Kidney capillary endothelial cell (primary cell): ENCODE measurements at places on chromosomes 2 and 18.
A peak's percentile ranks its signal among the peaks of the same experiment; 100 is the strongest.

DNA sequence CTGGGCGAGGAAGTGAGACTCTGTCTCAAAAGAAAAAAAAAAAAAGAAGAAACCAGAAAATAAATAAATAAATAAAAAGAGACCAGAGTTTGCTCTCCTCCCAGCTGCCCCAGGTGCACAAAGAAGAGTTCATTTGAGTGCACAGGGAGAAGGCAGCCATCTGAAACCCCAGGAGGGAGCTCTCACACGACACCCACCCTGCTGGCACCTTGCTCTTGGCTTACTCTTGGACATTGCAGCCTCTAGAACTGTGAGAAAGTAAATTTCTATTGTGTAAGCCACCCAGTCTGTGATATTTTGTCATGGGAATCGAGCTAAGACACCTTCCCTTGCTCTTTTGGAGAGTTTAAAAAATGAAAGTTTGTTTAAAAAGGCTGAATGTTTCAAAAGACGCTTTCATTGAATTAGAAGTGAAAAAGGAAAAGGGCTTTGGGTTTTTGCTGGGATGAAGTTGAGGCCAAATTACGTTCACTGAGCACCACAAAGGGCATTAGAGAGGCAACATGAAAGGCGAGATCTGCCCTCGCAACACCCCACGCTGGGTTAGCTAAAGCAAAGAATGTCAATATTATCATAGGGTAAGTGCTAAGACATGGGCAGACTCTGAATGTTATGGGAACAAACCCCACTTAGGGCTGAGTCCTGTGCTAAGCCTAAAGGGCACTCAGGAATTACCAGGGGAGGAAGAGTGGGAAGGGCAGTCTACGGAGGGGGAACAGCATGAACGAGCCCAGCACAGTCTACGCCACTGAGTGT lies 128.9 kb upstream of the RIOK3 start:
- no peak for DNase-seq

- DNase-seq: no peak
These were observed 291.0 kb upstream of the SOX11 start for GRCh38 chr2:5401115-5401657.

DNA sequence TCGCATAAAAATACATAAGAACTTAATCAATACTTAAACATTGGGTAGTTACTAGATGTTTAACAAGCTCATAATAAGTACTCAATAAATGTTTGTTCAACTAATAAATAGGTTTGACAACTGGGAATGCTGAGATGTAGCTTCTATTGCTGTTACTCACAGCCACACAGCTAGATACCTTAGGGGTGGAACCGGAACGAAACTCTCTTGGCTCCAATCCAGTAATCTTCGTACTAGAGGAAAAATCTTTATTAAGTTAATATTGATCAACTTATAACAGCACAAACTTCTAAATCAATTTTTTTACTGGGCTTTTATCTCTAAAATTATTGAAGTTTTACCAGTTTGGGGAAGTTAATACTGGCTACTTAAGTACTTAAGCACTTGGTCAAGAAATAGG lies 247.8 kb downstream of the PAX3 start:
- no peak for DNase-seq

DNA sequence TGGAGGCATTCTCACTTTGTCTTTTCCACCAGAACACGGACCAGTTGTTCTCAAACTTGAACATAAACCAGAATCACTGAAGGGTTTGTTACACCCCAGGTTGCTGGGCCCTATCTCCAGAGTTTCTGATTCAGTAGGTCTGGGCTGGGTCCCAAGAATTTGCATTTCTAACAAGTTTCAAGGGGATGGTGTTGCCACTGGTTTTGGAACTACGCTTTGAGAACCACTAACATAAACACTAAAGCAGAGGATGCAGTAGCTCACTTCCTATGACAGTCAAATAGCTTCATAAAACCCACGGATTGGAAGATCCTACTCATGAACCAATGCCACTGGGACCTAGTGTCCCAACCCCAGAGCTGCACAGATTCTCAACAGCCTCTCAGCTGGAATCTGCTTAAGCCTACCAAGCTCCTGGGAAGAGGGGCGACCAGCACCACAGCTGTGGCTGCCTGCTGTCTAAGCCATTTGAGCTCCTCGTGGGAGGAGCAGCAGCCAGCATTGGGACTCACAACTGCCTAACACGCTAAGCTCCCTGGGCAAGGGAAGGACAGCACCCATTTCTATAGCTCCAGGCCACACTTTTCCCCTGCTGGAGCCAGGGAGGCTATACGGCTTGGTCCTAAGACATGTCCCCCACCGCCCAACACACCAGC lies 62.5 kb downstream of the C1D start:
- no peak for DNase-seq

GRCh38 chr2:88707003-88707402 lies 15.5 kb downstream of the RPIA start:
- DNase-seq: no peak

DNA sequence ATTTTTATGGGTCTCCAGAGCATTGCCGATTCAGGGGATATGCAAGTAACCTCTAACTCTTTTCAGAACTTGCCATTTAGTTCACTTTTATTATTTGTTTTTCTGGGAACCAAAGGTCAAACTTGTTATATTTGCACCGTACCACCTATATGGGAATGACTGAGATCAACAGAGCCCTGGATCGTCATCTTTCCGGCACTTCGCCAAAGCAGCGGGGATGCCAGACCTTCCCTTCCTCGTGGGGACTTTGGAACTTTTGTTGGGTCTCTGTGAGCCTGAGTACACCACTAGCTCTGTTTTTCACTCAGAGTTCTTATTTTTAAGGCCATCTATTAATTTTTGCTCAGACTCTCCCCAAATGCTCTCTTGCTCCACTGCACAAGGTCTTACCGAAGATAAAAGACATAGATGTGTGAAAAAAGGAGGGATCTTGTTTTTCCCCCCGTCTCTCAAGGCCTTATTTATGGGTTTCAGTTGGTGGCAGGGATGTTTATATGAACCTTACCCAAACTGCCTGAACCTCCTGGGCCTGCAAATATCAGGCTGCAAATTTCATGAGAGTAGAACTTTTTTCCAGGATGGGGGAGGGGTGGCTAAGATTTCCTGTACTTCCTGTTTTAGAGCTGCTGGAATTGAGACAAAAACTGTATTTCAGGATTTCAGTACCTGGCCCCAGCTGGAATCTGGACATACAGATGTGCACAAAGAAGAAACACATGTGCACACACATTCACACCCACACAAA lies 350.3 kb downstream of the HRH4 start:
- no peak for DNase-seq

GRCh38 chr2:120514521-120514920 lies 168.6 kb downstream of the INHBB start:
- no peak for DNase-seq

DNA sequence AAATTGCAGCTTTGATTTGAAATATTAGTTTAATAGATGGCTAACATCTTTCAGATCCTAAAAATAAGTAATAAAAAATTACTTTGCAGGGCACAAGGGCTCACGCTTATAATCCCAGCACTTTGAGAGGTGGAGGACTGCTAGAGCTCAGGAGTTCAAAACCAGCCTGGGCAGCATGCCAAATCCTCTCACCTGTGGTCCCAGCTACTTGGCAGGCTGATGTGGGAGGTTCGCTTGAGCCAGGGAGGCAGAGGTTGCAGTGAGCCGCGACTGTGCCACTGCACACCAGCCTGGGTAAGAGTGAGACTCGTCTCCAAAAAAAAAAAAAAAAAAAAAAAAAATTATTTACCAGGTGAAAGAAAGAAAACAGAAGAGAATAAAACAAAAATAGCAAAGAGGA lies 449.8 kb downstream of the NRXN1 start:
- no peak for DNase-seq

DNA sequence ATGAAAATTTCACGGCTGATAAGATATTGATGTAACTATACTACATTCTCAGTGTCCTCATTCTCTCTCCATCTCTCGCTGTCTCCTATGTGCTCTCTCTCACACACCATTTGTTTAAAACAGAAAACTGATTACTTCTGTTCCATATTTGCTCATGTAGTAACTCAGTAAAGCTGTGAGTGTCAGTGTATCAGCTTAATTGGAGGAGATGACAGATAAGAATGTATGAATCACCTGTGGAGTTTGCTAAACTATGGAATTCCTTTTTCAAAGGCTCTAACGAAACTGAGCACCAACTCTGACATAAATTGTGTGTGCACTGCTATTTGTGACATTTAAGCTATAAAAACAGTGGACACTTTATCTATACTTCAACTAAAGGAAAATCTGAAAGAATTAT lies 1080.0 kb downstream of the DSC3 start:
- DNase-seq: no peak

DNA sequence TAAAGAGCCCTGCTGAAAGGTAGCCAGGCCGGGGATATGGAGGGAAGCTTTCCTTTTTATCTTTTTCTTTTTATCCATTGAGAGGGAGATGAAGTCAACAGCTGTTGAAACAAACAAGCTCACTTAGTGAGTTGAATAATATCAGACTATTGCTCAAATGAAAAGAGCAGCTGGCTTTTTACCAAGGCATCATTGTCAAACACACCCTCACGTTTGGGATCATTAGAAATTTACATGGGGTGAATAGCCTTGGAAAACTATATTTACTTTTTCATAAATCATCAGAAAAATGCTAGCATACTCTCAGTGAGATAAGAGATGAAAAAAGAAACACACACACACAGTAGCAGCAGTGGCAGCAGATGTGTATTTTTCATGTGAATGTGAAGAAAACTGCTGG lies 71.5 kb upstream of the HNMT start:
- no peak for DNase-seq

- no peak for DNase-seq
These were observed 56.9 kb upstream of the PELI1 start for GRCh38 chr2:64201151-64201550.

- no peak for DNase-seq
These were observed 150.5 kb downstream of the VAPA start for GRCh38 chr18:10064267-10064666.

GRCh38 chr2:73259276-73259675 lies 25.0 kb downstream of the FBXO41 start:
- no peak for DNase-seq

DNA sequence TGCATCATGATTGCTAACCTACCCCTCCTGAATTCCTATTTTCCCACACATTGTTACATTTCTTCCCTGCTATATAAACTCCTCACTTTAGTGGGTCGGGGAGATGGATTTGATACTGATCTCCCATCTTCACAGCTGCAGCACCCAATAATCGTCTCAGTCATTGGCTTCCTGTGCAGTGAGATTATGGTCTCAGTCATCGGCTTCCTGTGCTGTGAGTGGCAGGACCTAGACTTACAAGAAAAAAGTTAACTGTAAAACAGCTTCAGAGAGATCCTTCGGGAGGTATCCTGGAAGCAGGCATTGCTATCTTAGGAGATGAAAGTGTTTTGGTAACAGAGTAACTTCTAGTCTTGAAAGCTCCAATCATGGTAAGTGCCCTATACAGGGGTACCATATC lies 3.4 kb upstream of the ZNF892 start:
- DNase-seq: no peak

GRCh38 chr2:169636440-169637097 lies 52.4 kb downstream of the PPIG start:
- no peak for DNase-seq

DNA sequence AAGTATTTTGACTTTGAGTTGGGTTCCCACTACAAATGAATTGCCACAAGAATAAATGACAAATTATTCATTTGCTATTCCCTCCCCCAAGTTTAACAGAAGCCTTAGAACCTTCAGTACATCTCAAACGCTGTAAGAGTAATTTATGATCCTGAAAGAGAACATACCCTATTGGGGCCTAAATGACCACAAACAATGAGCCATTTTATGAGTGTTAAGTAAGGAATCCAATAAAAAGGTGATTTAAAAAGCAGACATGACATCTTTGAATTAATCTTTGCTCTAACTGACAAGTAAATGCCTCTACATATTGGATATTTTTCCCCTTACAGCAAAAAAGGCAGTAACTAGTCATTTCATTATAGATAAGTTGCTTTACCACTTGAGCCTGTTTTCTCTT lies 136.9 kb downstream of the NRXN1 start:
- no peak for DNase-seq

GRCh38 chr18:39990540-39990939 lies 1964.5 kb upstream of the PIK3C3 start:
- no peak for DNase-seq

DNA sequence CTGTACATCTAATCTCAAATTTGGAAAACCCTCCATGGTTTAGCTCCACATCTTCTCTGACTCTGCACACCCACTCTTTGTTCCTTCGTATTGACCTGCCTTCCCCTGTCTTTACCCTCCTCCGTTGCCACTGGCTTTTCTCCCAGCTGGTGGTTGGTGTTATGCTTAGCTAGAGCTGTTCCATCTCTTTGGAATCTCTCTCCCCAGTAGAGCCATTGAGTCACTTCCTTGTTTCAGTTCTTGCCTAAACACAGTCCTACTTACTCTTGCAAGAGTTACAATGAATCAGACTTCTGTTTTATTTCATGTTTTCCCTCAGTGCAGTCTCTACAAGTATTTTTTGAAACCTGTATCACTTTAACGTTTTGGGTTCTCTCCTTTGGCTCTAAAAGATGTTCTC lies 263.9 kb downstream of the LTBP1 start:
- peak; percentile 85 for DNase-seq

GRCh38 chr18:69659142-69659651 lies 258.5 kb downstream of the DOK6 start:
- DNase-seq: no peak

GRCh38 chr2:54030396-54030741 lies 59.6 kb upstream of the PSME4 start:
- no peak for DNase-seq

DNA sequence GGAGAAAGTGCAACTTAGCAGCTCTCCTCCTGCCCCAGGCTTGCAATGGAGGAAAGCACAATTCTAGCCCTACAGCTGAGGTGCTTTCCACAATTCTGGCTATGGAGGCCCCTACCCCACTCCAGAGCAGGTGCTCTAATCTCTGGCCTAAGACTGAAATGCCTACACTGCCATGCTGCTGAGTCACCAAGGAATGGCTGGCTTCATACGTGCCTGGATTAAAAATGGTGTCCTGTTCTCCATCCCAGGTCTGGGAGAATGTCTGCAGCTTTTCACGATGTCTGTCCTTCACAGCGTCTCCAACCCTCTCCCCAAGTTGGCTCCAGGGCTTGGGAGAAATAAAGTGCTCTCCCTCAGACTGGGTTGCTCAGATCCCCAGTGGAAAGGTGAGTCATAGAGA lies 48.5 kb downstream of the MBOAT2 start:
- no peak for DNase-seq

- no peak for DNase-seq
These were observed 44.7 kb downstream of the DHRS9 start for GRCh38 chr2:169114056-169114455.

DNA sequence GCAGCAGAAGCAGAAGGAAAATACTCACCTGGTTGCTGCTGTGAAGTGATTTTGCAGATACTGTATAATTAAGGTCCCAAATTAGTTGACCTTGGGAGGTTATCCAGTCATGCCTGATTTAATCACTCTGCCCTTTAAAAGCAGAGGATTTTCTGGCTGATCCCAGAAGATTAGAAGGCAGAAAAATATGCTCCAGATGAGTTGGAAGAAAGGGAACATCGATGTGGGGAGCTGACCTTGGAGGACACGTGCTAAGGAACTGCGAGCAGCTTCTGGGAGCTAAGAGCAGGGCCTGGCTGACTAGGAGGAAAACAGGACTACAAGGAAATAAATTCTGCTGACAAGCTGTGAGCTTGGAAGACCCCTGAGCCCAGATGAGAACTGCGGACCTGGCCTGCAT lies 13.3 kb upstream of the DYM start:
- DNase-seq: no peak

GRCh38 chr2:162267496-162267895 lies 24.3 kb upstream of the FAP start:
- DNase-seq: no peak

- DNase-seq: no peak
These were observed 77.1 kb upstream of the NARS1 start for GRCh38 chr18:57698571-57699276.
